ENCODE measurements at places on chromosomes 2 and 18.

DNA sequence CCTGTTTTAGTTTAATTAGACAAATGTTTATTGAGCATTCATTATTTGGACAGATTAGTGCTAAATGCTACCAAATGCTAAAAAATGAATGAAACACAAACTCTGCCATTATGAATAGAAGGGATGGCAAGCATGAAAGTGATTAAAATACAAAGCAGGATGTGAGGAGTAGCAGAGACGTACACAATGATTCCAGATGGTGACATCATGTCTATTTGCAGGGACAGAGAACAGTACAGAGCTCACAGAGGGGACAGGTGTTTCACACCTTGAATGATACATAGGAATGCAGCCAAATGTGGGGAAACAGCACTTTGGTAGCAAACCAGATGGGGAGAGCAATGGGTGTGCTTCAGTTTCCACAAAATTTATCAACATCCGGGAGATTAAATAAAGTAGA lies 76.3 kb downstream of the CD226 start:
- no peak for DNase-seq

DNA sequence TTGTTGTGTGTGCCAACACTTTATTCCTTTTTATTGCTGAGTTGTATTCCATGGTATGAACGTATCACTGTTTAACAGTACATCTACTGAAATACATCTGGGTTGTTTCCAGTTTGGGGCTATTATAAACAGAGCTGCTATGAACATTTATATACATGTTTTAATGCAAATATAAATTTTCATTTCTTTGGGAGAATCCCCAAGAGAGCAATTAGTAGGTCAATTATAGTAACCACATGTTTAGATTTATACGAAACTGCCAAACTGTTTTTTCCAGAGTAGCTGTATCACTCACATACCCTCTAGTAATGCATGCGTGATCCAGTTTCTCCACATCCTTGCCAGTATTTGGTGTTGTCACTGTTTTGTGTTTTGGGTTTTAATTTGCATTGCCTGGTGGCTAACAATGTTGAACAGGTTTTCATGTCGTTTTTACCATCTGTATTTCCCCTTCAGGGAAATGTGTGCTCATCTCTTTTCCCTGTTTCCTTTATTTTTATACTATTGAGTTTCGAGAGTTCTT lies 81.0 kb downstream of the TMEM131 start:
- no peak for DNase-seq

DNA sequence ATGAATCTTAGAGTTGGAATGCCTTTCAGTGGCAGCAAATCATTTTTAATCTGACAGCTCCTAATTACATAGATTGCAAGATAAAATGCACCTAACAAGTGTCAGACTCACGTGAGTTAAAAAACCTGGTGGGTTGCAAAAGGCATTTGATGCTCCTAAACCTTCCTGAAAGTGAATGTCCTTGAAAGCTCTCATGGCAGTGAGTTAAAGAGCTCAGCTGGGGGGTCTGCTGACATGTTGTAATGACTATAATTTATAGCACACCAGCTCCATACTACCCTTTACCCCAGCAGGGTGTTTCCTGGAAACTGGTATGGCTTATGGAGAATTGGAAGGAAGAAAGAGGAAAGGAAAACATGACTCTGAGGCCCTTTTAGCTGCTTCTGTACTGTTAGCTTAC lies 91.9 kb upstream of the CAVIN2 start:
- no peak for DNase-seq

GRCh38 chr2:64651590-64651989 lies 2.1 kb downstream of the SERTAD2 start:
- no peak for DNase-seq

DNA sequence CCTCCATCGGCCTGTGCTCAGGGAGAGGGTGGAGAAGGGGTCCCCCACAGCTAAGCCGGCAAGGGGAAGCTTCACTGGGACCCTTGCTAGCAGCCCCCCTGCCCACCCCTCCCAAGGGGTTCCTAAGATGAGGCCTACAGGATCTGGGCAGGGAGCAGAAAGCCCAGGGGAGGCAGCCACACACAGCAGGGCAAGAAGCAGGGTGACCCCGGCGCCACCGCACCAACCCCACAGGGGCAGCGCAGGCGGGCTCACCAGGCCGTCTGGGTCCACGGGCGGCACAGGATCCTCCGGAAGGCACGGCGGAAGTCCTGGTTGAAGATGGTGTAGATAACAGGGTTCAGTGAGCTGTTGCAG lies 1.8 kb downstream of the ADRA2B start:
- DNase-seq = no peak

- no peak for DNase-seq
These were observed 23.5 kb downstream of the ROCK2 start for GRCh38 chr2:11320698-11321492.

All from AG04449 (cell line).